NCI-H2029 treated with DMSO at 0.1 percent for 48 hours (cell line): ENCODE measurements at places on chromosomes 3 and 15.

DNA sequence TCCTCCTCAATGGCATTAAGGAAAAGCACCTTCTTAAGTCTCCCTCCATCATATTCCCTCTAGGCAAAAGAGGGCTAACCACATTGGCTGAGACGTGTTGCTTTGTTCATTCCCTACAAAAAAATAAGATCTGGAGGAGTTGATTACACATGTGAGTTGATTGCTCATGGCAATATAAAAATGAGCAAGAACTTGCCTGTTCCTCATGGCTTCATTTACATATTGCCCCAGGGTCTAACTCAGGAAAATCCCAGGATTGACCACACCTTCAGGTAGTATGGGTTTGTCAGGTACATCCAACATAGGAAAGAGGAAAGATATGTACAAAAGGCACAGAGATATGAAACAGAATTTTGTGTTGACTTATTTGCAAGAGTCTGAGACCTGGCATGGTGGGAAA, 35.5 kb downstream of the NFKBIZ start:
- DNase-seq: no peak

DNA sequence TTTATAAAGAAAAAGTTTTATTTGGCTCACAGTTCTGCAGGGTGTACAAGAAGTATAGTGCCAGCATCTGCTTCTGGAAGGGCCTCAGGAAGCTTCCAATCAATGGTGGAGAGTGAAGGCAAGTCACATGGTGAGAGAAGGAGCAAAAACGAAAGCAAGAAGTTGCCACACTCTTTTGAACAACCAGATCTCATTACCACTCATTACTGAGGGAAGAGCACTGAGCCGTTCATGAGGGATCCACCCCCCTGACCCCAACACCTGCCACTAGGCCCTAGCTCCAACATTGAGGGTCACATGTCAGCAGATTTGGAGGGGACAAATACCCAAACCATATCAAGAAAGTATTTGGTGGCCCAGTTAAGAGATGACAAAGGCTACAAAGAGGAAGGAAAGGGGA, 239.3 kb upstream of the UBE2E1 start:
- no peak for DNase-seq

- peak; percentile 88 for DNase-seq
These were observed 238.8 kb downstream of the EDEM1 start for GRCh38 chr3:5426094-5426883.

DNA sequence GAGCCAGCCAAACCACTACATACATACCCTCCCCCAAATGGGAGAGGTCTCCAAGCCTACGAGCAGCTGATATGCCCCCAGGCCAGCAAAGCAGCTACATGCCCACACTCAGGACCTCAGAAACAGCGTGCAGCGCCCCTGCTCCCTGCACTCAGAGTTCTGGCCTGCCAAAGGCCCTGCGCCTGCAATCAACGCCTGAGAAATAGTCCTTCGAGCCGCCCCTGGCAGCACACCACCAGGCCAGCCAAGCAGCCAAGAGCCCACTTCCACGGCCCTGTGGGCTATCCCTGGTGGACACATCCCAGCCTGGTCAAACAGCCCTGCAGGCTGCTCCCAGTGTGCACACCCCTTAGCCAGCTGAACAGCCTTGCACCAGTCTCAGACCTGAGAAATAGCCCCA, 139.1 kb downstream of the DMXL2 start:
- no peak for DNase-seq

GRCh38 chr3:50203809-50204803, 965 bp upstream of the SLC38A3 start:
- no peak for DNase-seq

- DNase-seq: no peak
These were observed 385.7 kb downstream of the LSAMP start for GRCh38 chr3:116059421-116060096.

DNA sequence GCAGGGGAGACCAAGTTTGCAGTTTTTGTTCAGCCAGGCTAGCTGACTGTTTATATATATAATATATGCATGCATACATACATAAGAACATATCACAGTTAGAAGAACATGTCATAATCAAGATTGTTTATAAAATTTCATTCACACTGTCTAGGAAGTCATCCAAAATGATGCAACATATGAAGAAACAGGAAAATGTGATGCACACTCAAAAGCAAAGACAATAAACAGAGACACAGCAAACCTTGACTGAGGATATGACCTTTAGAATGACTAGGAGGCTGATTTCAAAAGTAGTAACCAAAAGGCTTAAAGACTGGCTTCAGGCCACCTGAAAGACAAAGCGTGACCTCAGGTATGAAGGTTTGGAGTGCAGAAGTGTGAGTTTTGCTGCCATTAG, 166.2 kb upstream of the NDN start:
- no peak for DNase-seq

GRCh38 chr15:87527416-87527815, 729.1 kb downstream of the NTRK3 start:
- no peak for DNase-seq

GRCh38 chr15:51237816-51238215, 100.6 kb downstream of the CYP19A1 start:
- no peak for DNase-seq

- no peak for DNase-seq
These were observed 12.2 kb upstream of the MAPK6 start for GRCh38 chr15:52006702-52007340.

DNA sequence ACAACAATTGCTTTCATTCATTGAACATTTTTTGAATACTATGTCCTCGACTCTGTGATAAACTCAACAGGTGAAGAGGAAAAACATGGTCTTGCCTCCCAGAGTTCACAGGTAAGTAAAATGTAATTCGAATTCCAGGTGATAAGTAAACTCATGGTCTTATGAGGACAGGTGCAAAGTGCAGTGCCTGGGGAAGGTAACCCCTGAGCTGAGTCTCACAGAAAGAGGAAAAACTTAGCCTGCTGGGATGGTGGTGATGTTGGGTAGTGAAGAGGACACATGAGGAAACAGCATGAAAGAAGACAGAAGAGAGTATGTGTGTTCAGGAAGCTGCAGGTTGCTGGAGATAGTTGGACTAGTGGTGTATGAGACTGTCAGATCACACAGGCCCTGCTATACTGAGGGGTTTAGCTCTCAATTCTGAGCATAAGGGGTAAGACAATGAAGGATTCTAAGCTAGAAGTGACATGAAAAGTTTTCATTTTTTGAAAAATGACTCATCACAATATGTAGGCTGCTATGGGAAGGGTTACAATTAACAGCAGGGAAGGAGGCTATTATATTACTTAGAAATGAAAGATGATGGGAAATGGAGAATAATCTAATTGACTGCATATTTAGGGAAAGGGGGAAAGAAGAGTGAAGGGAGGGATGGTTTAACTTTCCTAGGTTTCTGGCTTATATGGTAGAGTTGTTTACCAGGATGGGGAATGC, 111.3 kb downstream of the ISL2 start:
- no peak for DNase-seq

- DNase-seq: no peak
These were observed 13.4 kb downstream of the WDR48 start for GRCh38 chr3:39065197-39065596.

- DNase-seq: no peak
These were observed 399.9 kb downstream of the LRTM1 start for GRCh38 chr3:54527953-54528352.

DNA sequence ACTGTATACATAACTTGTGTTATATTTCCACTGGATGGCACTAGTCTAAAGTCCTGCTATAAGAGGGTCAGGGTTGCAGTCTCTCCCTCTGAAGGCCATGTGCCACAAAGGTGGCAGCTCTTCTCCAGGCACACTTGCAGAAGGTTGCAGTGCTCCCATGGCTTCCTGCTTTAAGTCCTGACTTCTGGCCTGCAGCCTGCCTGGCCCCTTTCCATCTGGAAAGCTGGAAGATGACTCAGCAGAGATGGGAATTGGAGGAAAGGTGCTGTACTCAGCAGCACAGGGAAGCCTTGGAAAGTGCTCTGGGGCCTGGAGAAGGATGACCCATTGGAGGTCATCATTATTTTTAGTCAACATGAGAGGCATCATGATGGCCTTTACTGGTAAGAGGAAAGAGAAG, 40.9 kb upstream of the MRPL3 start:
- no peak for DNase-seq

DNA sequence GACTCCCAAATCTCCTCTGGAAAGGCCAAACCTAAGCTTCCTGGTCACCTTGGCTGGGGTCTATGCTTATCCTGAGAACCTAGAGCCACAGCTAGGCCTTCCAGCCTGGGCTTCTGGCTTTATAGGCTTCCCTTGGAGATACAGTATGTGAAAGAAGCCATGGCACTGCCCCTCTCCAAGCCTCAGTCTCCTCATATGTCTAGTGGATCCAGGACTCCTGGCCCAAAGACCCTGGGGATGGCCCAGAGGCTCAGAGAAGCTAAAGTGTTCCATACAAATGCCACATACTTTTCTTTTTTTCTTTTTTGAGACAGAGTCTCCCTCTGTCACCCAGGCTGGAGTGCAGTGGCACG, 8.6 kb downstream of the ACAA1 start:
- DNase-seq: no peak

DNA sequence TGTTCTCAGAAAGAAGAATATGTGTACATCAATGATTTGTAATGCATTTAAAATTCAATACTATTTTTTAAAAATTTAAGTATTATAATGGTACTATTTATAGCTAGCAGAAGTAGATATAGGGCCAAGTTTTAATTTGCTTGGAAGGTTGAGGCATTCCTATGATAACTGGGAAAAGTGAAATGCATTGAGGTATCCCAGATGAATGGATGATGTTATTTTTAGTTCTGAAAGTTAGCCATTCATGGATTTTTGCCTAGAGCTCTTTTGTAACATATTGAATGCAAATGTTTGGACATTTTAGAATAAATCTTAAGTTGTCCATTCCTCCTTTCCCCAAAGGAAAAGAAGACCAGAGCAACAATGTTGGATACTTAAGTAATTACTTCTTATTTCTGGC, 47.6 kb downstream of the GAP43 start:
- no peak for DNase-seq

DNA sequence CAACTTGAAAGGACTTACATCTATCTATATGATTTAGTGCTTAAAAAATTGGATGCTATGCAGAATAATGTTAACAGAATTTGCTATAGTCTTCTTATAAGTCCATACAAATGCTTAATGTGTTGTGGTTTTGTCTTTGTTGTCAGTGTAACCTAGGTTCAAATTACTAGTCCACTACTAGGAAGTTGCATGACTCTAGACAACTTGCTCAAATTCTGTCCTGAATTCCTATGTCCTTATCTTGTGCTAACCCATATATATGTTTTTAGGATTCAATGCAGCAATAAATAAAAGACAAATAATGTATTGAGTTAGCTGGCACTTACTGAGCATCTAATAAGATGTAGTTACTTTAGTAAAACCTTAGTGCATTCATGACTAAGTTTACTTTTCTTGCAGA, 276.5 kb upstream of the KCNMB2 start:
- DNase-seq: no peak

GRCh38 chr3:189714991-189715961, 84.1 kb downstream of the TP63 start:
- no peak for DNase-seq

DNA sequence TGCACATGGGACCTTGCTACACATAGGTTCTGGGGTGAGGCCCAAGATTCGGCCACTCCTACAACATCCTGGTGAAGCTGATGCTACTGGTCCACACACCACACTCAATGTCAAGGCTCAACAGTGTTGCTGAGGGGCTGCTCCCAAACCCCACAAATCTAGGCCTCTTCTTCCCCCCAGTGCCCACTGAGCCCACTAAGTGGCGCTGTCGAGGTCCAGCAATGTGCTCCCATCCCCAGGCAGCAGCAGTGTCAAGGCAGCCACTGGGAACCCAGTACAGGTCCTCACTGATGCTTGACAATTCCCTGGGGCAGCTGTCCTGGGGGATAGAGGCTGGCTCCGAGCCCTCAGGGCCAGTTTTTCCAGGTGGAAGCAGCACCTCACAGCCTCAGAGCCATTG, 21.5 kb downstream of the SCN5A start:
- no peak for DNase-seq

- DNase-seq: peak; percentile 77
These were observed 457.0 kb upstream of the ALCAM start for GRCh38 chr3:104909721-104910120.

GRCh38 chr3:144097163-144097562, 125.5 kb downstream of the DIPK2A start:
- DNase-seq: no peak

GRCh38 chr15:63440756-63441155, 59.1 kb upstream of the CA12 start:
- no peak for DNase-seq

DNA sequence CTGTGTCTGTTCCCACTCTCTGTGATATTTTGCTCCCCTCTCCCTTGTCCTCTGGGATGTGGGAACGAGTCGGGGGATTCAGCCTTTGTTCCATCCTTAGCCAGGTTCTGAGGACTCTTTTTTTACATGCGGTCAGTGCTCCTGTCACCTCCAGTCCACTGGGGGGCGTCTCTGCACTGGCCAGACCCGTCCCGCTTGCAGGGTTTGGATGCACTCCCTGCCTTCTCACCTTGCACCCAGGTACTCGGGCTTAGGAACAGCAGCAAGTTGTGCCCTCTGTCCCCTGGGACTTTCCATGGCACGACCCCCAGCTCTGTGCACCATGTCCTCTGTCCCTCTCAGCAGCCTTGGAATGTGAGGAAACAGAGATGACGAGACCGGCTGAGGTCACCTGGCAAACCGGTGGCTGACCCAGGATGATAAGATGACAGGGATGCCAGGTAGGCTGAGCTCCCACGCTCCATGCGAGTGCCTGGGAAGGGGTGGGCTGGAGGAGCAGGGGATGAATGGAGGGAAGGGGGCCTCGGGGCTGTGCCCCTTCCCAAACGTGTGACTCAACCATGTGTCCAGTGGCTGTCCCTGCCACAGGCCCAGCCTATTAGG, 27.3 kb upstream of the FGD5 start:
- DNase-seq: no peak

DNA sequence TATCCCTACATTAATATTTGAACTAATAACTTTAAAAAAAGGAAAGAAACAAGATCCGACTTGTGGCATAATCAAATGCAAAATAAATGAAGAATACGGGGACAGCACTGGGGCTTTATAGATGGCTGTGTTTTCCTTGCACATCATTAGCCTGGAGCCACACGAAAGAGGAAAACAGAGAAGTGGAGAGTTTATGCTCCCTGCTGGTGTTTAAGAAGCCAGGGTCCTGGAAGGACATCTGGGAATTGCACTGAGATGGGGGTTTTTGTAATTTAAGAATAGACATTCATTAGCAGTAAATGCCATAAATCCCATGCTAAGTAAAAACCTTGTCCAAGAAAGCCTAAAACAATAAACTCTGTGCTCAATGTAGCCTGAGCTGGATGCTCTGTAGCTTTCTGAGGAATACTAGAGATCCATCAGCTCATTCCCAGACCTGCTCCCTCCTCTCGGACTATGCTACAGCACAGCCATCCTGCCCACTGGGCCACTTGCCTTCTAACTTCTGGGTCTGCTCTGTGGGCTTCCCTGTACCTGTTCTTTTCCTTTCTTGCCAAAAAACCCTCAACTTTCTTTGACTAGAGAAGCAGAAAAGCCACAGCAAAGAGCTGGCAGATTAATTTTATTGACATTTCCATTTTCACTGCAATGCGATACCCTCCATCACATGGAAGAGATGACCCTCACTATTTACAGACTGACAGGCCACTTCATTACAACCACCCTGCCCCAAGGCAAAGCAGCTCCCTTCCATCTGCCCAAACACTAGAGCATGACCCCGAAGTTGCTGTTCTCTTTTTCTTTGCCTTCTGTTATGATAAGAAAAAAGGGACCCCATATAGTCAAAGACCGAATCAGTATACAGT, 62.3 kb downstream of the MEIS2 start:
- DNase-seq: no peak

GRCh38 chr3:4898454-4899313, 80.6 kb upstream of the BHLHE40 start:
- no peak for DNase-seq
